ENCODE measurements at places on chromosomes 4 and X.

GRCh38 chrX:132636080-132636479 is 147.2 kb upstream of the MBNL3 start:
- DNase-seq: no peak

GRCh38 chr4:86855572-86855971 is 6.4 kb upstream of the SLC10A6 start:
- DNase-seq: no peak

GRCh38 chr4:163279713-163280112 is 52.7 kb downstream of the NPY1R start:
- DNase-seq: no peak

- no peak for DNase-seq
Observed at GRCh38 chrX:17697191-17697590, 40.1 kb upstream of the SCML1 start.

DNA sequence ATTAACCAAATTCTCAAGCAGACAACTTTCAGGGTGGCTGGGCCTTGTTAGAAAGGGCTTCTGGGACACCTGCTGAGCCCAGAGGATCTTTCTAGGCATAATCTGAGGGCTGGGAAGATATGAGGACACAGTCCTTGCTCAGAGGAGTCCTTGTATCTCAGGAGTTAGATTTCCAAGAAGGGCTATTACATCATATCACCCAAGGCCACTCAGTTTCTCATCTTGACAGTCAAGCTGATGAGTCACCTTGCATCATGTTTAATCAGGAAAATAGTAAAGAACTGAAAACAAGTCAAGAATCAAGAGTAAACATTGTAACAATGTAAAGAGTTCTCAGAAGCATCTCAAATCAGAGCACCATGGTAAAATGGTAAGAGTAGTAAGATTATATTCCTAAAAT is 4.0 kb downstream of the PCYT1B start:
- DNase-seq: no peak

DNA sequence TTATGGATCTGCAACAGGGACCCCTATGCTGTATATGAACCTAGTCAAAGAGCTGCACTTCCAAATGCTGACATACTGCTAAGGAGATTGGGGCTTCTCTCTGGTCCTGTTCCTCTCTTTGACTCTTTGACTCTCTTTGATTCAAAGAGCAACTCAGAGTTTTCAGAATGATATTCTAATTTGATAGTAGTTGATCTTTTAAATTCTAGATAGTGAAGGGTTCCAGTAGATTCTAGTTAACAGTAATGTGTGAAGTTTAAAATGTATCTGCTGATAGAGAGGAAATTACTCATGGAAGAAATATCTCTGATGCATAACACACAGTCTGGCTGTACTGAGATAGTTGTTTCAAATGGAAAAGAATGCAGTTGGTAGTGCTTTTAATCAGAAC is 239.1 kb downstream of the RASL11B start:
- no peak for DNase-seq

DNA sequence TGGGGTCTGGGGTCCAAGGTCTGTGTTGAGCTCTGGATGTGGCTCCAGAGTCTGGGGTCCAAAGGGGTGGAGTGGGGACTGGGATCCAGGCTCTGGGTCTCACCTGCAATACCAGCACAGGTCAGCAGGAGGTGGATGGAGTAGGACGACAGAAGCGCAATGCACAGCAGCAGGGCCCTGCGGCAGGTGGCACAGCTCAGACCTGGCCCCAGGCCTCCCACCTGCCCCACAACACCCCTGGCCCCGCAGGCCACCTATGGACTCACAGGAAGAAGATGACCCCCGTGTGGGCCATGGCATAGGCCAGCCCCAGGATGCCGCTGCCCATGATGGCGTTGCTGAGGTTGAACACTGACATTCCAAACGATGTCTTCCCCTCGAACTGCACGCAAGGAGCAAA is 3.4 kb downstream of the SLC38A5 start:
- DNase-seq: peak; percentile 19

DNA sequence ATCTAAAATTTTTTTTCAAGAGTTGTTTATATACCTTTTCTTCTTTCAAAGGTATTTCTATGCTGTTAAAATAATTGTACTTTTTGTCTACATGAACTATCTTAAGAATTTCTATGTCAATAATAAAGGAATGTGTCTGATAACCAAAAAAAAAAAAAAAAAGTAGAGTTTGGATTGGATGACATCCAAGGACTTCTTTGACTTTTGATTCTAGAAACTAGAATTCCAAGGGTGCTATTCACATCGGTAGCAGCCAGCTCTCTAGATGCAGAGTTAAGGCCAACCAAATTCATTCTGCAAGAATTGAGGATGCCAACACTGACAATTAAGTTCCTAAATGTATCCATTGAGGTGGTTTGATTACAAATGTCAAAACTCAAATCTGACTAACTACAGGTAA is 42.0 kb upstream of the PRKG2 start:
- no peak for DNase-seq

DNA sequence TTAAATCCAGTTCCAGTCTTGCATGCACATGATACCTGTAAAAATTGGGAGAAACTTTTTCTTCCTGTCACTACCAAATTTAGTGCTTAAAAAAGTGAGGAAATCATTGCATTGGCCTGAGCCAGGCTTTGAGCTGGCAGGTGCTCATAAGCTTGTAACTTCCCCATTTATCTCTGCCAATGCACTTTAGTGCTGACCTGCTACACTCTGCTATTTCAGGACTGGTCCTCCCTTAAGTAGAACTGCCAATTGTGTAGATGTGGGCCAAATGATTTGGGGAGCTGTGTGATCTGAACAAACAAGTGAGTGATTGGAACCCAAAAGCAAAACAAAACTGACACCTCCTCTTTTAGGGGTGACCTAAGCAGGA is 51.8 kb downstream of the ZNF827 start:
- peak; percentile 3 for DNase-seq

DNA sequence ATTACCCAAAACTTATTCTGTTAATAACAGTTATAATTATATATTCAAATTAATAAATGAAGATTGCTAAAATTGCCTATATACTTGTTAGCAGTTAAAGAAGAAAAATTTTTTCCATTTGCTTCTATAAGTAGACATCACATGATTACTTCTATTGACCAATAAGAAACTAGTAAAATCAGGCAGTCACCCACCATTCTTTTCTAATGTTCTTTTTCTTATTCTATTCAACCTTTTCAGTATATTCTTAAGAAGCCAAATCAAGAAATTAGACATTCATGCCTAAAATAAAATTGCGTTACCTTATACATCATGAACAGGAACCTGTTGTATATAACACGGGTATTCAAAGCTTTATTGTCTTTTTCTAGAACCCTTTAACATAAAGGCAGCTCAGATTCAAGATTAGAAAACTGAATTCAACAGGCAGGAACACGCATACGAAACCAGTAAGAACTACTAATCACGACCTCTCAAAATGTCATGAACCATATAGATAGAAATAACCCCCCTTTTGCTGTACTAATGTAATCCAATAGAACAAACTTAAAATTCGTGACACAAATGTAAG is 568.1 kb upstream of the DIPK2B start:
- no peak for DNase-seq

- no peak for DNase-seq
Observed at GRCh38 chrX:129719931-129720530, 18.7 kb upstream of the XPNPEP2 start.

GRCh38 chrX:24391389-24391788 is 30.9 kb downstream of the SUPT20HL1 start:
- DNase-seq: no peak

GRCh38 chrX:57678686-57679428 is 1.2 kb downstream of the NLRP2B start:
- DNase-seq: no peak

DNA sequence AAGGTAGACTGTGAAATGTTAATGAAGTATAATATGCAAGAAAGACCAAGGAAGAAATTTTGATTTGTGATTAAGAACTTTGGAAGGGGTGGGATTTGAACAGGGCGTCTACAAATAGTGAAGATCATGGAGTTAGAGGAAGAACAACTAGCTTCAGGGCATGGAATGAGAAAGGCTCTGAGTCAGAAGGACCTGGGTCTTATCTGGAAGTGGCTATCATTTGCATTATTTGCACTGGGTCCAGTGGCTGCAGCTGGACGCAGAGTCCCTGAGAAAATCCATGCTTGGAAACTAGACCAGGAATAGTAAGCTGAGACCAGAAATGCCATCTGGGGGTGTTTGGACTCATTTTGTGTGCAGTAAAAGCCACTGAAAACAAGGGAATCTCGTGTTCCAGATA is 4.3 kb upstream of the LIMCH1 start:
- no peak for DNase-seq

- DNase-seq: no peak
Observed at GRCh38 chr4:1018147-1019020, 7.0 kb downstream of the FGFRL1 start.

GRCh38 chrX:39016556-39016955 is 215.3 kb downstream of the MID1IP1 start:
- DNase-seq: no peak

GRCh38 chr4:61827907-61828391 is 627.8 kb downstream of the ADGRL3 start:
- no peak for DNase-seq

- DNase-seq: no peak
Observed at GRCh38 chrX:101262590-101262989, 28.5 kb downstream of the TAF7L start.

- DNase-seq: no peak
Observed at GRCh38 chr4:155705664-155706063, 39.0 kb downstream of the GUCY1A1 start.

DNA sequence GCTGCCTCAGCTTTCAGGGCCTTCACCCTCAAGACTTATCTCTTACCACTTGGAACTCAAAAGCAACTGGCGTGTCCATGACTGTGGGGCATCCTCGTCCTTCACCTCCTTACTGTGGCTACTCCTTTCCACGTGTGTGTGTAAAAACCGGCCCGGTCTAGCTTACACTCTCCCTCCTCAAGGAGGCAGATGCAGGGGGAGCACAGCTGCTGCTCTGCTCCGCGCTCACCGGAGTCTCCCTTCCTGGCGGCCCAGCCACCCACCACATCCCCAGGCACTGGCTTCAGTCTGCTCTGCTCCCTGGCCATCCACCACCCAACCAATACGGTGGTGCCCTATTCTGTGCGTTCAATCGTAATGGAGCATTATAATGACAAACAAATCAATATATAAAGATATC is 8.3 kb downstream of the RNF212 start:
- no peak for DNase-seq

DNA sequence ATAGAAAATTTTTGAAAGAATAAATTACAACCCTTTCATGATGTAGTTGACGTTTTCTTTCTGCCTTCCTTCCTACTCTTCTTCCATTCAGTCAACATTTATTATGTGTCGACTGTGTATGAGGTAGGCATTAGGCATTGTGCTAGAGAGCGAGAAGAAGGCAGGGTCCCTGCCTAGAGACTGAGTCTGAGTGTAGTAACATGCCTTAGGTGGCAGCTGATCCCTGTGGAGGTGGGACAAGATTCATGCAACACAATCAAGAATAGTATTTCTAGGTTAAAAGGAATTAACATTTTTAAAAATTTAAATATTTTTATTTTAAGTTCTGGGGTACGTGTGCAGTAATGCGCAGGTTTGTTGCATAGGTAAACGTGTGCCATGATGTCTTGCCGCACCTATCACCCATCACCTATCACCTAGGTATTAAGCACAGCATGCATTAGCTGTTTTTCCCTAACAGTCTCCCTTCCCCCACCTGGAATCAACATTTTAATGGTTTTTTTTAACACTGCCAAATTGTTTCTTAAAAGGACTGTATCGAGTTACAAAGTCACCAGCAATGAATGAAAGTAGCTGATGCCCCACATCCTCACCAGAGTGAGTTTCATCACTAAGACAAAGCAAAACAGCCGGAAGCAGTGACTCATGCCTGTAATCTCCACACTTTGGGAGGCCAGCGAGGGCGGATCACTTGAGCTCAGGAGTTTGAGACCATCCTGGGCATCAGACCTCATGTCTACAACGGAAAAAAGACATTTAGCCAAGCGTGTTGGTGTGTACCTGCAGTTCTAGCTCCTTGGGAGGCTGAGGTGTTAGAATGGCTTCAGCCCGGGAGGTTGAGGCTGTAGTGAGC is 84.0 kb downstream of the WWC2 start:
- peak; percentile 1 for DNase-seq

DNA sequence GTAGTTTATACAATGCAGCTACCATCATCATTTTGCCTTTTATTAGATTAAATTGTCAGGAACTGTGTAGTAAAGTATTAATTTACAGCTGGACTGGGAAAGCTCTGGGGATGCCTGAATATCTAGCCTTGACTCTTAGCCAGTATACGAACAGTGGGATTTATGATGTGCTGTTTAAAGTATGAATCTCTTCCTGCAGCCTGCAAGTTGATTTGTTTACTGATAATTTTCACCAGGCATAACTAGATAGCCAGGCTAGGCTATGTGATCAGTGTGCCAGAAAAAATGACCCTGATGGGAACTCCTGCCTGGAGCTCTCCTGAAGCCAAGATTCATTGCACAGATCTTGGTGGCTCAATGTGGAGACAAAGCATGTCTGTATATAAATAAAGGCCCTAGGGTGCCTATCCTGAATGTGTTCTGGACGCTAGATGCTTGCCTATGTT is 119.2 kb downstream of the SCLT1 start:
- DNase-seq: no peak

GRCh38 chr4:13893987-13894386 is 266.5 kb upstream of the BOD1L1 start:
- no peak for DNase-seq

DNA sequence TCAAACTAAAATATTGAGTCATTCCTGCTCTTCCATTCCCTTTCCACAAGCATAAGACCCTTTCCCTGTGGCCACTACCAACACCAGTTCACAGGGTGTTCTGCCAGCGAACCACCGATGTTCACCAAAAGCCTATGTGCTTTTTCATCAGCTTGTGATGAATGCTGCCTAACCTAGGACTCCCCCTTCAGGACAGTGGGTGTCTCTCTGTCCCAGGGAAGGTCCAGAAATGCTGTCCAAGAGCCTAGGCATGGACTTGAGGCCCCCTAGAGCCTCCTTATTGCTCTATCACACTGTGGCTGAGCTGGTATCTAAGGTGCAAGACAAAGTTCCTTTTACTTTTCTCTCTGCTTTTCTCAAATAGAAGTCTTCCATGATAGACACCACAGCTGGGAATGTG is 1015.6 kb downstream of the PCDH19 start:
- DNase-seq: peak; percentile 3

- DNase-seq: no peak
Observed at GRCh38 chr4:5385741-5386311, 322.5 kb downstream of the EVC2 start.

DNA sequence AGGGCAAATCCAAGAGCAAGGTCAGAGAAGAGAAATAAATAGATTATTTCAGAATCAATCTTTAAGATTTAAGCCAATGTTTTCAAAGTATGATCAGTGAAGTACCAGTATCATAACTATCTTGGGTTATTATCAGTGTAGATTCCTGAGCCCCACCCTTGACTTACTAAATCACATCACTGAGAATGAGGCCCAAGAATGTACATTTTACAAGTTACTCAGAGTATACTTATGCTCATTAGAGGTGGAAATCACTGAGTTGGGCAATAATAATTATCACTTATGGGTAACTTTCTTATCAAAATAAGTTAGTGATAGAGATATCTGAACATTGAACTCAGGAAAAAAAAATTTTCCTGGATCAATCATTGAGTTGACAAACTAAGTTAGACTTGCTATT is 121.6 kb upstream of the NOCT start:
- DNase-seq: no peak
